Fibroblast of skin of right biceps (primary cell): ENCODE measurements at places on chromosomes 2 and 18.

GRCh38 chr2:112163541-112163981 is 25.4 kb downstream of the FBLN7 start:
- no peak for DNase-seq

DNA sequence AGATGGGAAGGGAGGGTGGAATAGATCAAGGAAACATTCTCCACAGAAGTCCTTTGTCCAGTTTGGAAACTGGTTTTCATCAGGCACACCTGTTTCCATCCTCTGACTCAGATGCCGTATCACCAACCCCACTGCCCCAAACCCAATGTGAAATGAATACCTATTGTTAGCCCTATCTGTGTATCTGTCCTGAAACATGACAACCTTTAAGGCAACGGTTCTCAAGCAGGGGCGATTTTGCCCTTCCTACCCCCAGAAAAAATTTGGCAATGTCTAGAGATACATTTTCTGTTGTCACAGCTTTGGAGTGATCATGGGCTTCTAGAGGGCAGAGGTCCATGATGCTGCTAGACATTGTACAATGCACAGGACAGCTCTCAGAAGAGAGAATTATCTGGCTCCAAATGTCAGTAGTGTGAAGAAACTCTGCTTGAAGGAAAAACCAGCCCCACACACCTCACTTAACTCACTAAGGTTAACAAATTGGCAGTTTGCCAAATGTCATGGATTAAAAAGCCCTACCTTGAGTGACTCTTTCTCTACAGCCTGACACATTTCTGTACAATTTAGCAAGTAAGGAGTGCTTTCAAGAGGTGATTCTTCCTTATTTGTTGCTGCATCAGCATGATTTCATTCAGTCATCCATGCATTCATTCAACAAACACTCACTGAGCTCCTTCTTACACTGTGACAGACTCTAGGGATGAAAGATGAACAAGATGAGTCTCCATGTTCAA is 3.4 kb downstream of the SCTR start:
- no peak for DNase-seq

- no peak for DNase-seq
Observed at GRCh38 chr2:162072976-162073887, 783 bp downstream of the DPP4 start.

GRCh38 chr2:70514612-70515055 is 39.0 kb downstream of the TGFA start:
- DNase-seq, result no peak

DNA sequence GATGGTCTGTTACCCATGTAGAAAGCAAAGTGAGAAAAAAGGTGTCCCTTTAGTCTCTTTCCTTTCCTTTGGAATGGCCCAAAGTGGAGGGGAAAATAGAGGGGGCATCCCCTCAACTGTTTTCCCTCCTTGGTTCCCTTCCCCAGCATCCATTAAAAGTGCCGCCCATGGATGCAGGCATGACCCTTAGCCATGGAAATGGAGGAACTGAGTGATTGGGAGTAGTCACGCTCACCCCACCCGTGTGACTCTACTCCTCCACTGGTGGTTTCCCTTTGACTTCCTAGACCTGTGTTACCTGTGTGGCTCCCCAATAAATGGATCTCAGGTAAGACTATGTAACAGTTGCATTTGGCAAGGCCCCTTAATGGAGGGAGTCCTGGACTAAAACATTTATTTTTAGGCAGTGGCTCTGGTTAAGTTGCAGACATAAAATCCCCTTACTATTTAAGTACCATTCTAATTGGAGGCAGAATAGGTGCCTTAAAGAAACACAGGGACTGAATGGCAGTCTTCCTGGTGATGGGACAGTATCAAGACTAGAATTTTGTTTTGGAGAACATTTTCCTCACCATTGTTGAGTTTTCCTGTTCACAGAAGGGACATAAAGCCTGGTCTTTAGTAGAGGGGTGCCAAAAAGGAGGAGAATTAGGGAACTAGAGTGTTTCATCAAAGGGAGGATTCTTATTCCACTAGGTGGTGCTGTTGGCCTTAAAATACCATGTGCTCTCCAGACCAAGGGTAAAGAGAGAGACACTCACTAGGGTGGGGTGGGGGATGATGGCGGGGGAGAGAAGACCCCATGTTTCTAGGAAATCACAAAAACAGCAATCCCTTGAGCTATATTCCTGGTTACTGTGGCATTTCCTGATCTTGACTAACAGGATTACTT is 25.7 kb upstream of the PLA2R1 start:
- peak; percentile 12 for DNase-seq

DNA sequence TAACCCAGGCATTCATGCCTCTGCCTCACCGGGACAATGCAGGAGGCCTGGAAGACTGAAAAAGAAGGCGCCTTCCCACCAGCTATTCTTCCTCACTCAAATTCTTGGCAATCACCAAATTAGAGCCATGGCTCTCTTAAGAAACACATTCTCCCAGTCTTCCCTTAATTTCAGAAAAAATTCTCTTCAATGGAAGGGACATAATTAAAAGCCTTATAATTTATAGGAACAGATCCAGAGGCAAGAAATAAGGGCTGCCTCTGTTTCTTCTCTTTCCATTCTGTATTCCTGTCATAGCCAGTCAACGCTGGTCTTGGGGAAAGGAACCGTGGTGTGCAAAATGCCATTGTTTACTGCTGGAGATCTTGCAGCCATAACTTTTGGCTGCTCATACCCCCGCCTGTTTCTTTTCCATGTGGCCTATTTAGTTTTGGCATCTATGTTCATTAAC is 32.8 kb downstream of the DTNA start:
- no peak for DNase-seq

GRCh38 chr2:71100195-71100964 is 29.6 kb downstream of the MCEE start:
- peak; percentile 59 for DNase-seq
